Mammary epithelial cell (primary cell): ENCODE measurements at places on chromosomes 1 and 21.

- no peak for DNase-seq
These were observed 81.7 kb upstream of the VANGL1 start for GRCh38 chr1:115560027-115560426.

DNA sequence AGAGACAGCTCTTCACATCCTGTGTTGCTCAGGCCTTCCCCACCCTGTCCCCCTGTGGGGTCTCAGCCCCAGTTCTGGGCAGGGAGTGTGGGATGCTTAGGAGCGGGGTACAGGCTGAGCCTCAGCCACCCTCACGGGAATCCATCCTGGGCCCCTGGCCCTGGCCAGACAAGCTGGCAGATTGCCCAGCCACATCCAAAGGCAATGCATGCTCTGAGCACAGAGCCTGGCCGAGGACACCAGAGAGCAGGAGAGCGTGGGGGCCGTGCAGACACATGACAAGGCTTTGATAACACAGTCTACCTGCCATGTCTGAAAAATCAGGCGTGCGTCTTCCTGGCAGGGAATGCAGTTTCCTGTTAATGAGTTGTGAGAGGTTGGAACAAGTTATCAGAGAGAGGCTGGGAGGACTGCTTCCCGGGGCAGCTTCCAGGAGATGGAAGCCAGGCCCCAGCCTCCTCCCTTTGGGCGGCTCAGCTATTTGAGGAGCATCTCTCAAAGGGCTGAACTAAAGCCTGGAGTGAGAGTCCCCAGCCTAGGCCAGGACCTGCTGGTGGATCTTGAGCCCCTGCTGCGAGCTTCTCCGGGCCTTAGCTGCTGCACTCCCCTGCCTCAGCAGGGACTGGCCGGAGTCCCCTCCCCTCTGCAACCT lies 72.2 kb upstream of the SELENON start:
- no peak for DNase-seq

GRCh38 chr1:199862047-199862446 lies 165.5 kb upstream of the NR5A2 start:
- DNase-seq = no peak

GRCh38 chr1:36482724-36483388 lies at the start of gene CSF3R:
Gene CSF3R, minus strand, starts transcription at chr1:36482913. Its CDS starts 3,417 bp downstream, at chr1:36479496.
- DNase-seq = no peak

GRCh38 chr21:39022863-39023693 lies 160.2 kb downstream of the PSMG1 start:
- DNase-seq = no peak

DNA sequence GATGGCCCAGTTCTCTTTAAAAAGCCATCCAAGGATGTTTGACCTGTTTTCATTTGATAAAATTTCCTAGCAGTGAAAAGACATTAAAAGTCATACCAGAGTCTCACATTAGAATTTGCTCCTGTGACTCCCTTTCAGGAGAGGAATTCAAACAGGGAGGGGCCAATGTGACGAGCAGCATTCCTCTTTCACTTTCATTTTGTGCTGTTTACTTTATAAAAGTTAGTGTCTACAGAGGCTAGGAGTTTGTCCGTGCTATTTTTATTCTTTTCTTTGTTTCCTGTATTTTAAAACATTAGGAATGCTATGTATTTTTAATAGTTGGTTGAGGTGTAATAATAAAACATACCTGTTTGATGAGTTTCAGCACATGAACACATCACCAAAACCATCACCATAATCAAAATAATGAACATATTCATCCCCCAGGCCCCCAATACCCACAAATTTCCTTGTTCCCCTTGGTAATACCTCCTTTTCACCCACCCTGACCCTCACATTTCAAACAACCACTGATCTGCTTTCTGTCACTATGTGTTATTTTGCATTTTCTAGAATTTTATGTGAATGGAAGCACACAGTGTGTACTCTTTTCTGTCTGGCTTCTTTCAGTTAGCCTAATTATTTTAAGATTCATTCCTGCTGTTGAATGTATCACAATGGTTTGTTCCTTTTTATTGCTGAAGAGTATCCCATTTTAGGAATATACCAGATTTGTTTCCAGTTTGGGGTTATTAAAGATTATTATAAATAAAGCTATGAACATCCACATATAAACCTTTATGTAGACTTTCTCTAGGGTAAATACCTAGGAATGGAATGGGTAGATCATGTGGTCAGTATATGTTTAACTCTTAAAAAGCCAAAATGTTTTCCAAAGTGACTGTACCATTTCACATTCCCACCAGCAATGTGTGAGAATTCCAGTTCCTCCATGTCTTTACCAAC lies 129.5 kb downstream of the TENT5C start:
- DNase-seq = peak; percentile 28

DNA sequence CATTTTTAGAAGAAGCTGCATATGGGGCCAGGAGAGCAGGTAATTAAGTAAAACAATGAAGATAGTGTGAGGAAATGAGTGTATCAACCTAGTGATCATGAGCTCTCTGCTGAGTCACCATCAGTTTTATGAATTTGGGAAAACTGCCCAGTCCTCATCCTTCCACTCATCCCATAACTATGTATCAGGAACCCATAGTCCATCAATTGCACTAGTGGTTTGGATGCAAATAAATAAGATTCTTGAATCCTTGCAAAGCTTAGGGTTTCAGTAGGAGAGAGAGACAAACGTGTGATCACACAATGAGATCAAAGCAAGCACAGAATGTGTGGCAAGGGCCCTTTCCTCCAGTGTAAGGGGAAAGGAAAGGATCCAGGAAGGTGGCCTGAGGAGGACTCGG lies 145.6 kb downstream of the ZZZ3 start:
- DNase-seq = peak; percentile 94
